ENCODE measurements at places on chromosomes 5 and 9.

DNA sequence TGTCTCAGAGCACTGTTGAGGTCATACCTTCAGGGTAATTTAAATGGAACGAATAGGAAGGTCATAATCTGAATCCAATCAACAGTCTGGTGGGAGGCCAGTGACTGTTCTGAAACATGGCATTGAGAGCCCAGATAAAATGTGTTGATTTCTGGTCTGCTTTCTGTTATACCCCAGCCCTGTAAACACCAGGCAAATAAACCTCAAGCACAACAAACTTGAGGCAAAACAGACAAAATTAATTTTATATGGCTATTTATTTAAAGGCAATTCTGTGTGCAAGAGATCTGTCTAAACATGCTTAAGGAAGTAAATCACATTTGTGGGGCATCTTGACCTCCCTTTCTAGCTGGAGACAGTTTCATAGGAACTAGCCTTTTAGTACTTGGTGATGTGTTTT is 140.9 kb upstream of the SPEF2 start:
- no peak for DNase-seq

DNA sequence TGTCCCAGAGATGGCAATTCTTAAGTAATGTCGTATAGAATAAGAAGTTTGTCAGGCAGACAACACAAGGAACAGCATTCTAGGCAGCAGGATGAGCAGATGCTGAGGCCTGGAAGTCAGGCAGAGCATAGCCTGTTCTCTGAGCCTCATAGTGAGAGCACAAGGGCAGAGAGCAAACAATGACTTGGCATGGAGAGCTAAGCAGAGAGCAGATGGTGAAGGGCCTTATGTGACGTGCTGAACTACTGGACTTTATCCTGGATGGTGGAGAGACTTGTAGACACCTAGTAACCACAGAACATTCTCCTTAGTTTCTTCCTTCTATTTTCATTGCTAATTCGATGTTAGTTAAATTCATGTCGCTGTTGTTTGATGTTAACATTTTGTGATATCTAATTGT is 60.1 kb downstream of the KCTD16 start:
- DNase-seq = no peak

DNA sequence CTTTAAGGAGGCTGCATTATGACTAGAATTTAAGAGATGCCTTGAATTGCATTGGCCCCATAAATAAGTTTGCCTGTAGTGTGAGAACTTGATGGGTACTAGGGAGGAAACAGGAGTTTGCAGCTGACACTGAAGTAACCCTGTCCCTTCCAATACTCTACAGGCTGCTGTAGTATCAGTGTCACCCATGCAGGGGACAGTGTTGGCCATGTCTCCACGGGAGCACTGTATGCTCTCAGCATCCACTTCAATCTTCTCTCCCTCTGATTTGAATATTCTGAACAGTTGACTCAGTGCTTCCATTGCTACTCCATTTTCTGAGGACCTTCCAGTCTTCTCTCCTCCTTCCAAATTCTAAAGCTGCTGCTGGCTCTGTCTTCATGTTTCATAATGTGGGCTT is 11.4 kb upstream of the IFNA14 start:
- no peak for DNase-seq

DNA sequence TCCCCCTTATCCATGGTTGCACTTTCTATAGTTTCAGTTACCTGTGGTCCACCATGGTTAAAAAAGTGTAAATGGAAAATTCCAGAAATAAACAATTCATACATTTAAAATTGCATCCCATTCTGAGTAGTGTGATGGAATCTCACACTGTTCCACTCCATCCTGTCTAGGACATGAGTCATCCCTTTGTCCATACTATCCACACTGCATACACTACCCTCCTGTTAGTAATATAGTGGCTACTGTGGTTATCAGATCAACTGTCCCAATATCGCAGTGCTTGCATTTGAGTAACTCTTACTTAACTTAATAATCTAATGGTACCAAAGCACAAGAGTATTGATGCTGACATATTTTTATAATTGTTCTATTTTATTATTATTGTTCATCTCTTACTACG is 100.7 kb downstream of the RAB3C start:
- no peak for DNase-seq

- no peak for DNase-seq
Measured at GRCh38 chr5:16568875-16569580, 47.8 kb downstream of the RETREG1 start.

DNA sequence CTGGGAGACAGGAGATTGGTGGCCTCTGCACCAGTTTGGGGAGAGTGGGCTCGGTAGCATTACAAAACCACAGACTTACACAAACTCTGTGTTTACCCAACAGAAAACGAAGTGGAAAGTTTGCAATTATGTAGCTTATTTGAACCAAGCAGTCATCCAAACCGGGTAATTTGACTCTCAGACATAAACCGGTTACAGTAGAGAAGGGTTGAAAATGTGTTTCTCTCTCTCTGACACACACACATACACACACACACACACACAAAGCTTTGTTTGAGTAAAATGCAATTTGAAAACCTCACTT is 97.1 kb upstream of the ZNF608 start:
- no peak for DNase-seq

DNA sequence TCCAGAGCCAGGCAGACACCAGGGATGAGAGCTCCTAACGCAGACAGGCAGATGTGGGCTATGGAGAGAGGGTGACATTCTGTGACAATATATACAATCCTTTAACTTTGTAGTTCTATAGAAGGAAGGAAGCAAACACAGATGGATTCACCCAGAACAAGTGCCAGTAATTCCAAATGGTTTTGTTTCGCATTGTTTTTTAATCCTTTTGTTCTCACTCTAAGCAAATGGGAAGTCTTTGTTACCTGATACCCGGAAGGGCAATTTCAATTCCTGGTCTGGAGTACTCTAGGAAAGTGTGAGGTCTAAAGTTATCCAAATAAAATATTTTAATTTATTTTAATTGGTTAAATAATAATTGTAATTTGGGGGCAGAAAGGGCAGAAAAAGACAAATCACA is 2.5 kb downstream of the FRMD3 start:
- no peak for DNase-seq

- no peak for DNase-seq
Measured at GRCh38 chr5:177473443-177474001, at the start of gene DBN1. DBN1 (minus strand) TSS chr5:177473634; CDS start chr5:177473521, 113 bp downstream.

DNA sequence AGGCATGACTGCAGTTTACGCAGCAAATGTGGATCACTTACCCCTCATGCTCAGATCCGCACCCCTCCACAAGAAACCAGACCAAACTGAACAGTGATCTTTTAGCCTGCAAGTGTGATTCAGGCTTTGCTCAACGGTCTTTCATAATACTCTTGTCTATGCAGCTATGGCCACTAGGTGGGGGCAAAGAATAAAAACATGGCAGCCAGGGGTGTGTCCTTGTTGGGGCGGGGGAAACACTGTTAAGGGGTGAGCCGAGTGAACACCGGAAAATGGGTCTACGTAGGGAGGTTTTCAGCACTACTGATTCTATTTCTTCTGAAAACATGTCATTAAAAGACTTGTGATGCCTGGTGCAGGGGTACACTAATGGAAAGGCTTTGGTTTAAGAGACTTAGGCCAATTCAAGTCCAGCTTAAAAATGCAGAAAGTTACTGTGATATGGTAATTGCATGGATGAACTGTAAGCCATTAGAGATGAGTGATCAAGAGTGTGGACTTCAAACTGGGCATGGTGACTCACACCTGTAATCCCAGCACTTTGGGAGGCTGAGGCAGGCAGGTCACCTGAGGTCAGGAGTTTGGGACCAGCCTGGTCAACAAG is 49.9 kb upstream of the GPR151 start:
- peak; percentile 5 for DNase-seq

- no peak for DNase-seq
Measured at GRCh38 chr9:90981726-90982125, 180.1 kb downstream of the SYK start.

DNA sequence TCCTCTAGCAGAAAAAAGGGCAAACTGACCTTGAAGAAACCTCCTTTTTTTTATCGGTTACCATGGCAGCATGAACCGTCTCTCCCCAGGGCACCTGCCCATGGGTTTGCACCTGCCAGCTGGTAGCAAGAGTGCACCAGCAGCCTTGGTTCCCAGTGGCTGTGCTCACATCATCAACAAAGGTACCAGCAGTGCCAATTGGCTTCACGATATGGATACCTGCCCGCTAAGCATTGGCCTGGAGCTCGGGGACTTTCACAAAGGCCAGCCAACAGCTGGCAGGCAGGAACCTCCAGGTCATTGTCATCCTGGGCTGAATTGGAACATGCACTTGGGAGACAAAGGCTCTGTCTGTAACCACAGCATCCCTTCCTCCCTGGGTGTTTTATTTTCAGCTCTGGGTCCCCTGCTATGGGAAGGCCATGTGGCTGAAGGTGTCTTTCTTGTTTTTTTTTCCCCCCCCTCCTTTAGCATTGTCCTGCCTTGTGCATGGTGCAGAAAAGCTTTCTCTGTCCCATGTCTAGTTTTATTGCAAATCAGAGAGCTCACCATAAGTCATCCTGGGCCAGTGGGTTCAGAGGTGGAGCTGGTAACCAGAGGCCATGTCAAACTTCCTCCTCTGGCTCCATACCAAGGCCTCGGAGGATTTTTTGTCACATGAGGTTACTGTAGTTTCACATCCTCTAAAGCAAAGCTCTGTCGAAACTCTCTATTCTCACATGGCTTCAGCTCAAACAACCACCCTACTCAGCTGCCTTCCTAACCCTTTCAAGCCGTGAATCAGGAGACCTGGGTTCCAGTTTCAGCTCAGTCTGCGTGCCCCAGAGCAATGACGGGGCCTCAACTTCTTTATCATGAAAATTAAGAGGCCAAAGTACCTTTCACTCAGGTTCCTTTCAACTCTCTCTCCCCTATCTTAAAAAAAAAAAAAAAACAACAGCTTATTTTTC is 145.5 kb upstream of the MAP3K1 start:
- no peak for DNase-seq

- DNase-seq = no peak
Measured at GRCh38 chr9:127919253-127919815, 2.5 kb upstream of the ST6GALNAC4 start.

- no peak for DNase-seq
Measured at GRCh38 chr5:167639766-167640165, 651.7 kb upstream of the WWC1 start.

GRCh38 chr5:14263699-14264098 is 120.6 kb downstream of the TRIO start:
- DNase-seq = no peak

- DNase-seq = no peak
Measured at GRCh38 chr9:137078701-137079400, 1.5 kb downstream of the UAP1L1 start.

DNA sequence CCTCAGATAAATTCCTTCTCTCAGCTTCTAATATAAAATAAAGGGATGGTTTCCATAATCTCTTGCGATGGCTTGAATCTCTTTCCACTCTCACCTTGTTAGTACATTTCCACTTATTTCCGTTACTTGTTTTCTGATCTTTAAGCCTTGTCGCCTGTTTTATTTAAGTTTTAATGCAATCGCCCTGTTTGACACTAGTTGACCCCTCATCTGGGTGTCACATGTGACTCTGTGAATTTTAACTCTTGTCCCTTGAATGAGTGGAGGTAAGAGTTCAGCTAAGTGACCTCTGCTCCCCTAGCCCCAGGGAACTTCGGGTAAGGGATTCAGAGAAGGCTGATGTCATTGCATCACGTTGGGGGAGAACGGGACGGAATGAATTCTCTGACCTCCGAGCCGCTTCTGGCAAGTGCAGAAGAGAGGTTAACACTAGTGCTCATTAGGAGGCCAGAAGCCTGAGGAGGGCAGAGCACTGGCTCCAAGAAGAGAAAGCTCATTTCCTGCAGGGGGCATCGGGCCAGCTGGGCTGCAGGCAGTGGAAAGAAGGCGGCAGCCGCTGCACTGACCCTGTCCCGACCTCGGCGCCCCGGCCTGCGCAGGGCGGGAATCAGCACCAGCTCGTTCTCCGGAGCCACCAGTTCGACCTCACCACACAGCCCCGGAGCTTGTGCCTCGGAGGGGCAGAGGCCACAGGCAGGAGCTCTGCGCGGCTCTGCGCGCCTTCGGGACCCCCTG is 569 bp downstream of the HINT2 start:
- DNase-seq = no peak

DNA sequence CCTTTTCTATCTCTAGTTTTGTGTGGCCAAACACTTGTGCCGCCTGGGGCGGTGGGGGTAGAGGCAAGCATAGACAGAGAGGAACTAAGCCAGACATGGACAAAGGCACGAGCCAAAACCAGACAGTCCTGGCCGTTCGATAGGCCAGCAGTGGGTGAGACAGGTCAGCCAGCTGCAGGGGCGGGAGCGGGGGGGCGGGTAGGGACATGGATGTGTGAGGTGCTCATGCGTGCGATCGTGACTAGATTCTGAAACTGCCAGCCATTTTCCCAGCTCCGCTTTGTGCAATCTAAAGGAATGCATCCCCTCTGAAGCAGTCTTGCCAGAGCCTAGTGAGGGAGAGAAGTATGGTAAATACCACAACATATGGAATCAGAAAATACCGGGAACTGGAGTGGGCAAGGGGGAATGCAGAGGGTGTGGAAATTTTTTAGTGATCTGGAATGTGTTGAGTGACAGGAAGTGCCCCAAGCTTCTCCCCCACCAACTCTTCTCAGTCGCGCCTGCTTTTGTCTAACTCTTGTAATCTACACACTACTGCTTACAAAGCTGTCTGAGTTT is 111.9 kb downstream of the NR6A1 start:
- DNase-seq = no peak

- no peak for DNase-seq
Measured at GRCh38 chr5:144173766-144174165, 3.1 kb downstream of the KCTD16 start.

- peak; percentile 26 for DNase-seq
Measured at GRCh38 chr5:149264439-149265067, 7.1 kb upstream of the AFAP1L1 start.

DNA sequence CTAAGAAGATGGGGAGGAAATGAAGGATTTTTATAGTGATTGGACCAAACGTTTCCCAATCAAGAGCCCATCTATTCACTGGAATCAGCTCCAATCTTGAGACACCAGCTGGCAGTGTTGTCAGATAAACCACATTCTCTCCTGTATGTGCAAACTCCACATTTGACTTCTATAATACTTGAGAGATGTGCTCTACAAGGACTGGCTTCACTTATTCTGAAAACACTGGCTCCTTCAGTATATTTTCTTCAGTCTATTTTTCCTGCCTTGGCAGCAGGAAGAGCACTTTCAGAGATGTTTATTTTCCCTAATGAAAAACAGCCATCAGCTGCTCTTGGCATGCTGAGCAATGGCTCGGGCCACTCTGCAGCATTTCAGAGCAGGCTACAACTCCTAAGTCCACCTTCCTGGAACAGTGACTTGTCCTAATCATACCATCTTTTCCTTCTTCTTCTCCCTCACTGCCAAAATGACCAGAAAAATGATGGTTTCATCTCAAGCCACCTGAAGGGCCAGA is 96.9 kb upstream of the FSTL4 start:
- no peak for DNase-seq
